Activated CD4-positive, alpha-beta T cell treated with anti-CD3 and anti-CD28 coated beads, Interleukin-2, amount 10 ng/mL, durations not matched to agents 7 days and 5 days (primary cell): ENCODE measurements at places on chromosomes 2 and 18. TPM values are rescaled to one million over a fixed set of nuclear protein-coding genes. Genes with fewer than 3 reads are reported as not detected.

The TWIST2 gene
- not detected for total RNA-seq

DNA sequence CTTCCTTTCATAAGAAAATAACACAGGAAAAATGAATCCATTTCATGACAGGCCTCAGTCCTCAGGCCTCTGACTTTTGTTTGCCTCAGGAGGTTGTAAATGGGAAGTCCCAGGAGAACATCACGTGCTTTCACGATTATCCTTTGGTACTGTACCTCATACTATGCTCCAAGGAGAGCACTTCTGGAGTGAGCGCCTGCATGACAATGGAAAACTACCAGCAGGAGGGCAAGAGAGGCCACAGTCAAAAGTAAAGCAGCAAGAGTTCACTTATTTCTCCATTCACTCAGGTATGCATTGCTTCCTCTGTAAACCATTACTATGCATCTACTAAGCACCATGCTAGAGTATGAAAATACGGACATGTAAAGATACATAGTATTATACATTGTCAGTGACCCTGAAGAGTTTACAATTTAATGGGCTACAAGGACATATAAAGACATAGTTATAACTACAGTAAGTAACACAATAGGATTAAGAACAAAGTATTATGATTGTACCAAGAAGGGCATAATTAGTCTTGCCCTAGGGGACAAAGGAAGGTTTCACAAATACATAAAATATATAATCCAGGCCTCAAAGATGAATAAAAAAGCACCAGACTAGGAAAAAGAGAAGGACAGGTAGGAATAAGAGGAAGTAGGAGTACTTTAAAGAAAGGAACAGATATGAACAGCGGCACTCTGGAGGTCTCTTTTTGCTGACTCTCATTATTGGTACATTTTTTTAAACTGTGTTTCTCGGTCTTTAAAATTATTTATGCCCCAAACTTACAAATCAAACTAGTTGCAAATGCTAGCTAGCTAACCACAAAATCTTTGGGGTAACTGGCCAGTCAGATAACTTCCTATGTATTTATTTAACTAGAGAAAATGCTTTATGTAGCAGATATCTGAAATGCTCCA is 806.7 kb downstream of the NRXN1 start:
- no peaks in the 10 kb centered on the region for H3K36me3 ChIP-seq
- H3K4me1 ChIP-seq = no peaks in the 10 kb centered on the region
- no peak overlapping the region for H3K4me3 ChIP-seq
- no peaks in the 10 kb centered on the region for H3K27me3 ChIP-seq
- no peak overlapping the region for H3K27ac ChIP-seq

GRCh38 chr2:222305516-222306392 is 7.0 kb upstream of the PAX3 start:
- DNase-seq = no peak
- peaks cover 98% of the 10 kb centered on the region for H3K27me3 ChIP-seq
- peak overlapping the region; percentile 57 for H3K4me3 ChIP-seq
- peaks cover 16% of the 10 kb centered on the region for H3K4me1 ChIP-seq
- peaks cover 11% of the 10 kb centered on the region for H3K36me3 ChIP-seq

GRCh38 chr2:54891909-54892308 is 158.3 kb downstream of the RTN4 start:
- peaks cover 3% of the 10 kb centered on the region for H3K36me3 ChIP-seq
- no peak overlapping the region for H3K4me3 ChIP-seq
- no peaks in the 10 kb centered on the region for H3K4me1 ChIP-seq
- no peak overlapping the region for H3K27ac ChIP-seq
- DNase-seq = no peak
- H3K27me3 ChIP-seq = peaks cover 4% of the 10 kb centered on the region

DNA sequence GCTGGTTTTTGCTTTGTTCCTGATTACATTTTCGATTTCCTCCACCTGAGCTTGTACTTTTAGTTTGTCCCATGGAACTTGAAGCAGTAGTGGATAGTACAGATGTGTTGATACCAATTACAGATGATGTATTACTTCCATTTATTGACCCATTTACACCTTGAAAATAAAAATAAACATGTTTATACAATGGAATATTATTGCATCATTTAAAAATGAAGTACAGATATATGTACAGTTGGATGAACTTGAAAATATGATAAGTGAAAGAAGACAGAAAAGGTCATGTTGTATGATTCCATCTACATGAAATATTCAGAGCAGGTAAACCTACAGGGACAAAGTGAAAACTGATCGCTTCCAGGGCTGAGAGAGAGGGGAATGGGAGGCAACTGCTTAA is 160.3 kb upstream of the WDSUB1 start:
- H3K36me3 ChIP-seq = peaks cover 7% of the 10 kb centered on the region
- no peak for DNase-seq
- H3K27me3 ChIP-seq = no peaks in the 10 kb centered on the region
- H3K27ac ChIP-seq = no peak overlapping the region

DNA sequence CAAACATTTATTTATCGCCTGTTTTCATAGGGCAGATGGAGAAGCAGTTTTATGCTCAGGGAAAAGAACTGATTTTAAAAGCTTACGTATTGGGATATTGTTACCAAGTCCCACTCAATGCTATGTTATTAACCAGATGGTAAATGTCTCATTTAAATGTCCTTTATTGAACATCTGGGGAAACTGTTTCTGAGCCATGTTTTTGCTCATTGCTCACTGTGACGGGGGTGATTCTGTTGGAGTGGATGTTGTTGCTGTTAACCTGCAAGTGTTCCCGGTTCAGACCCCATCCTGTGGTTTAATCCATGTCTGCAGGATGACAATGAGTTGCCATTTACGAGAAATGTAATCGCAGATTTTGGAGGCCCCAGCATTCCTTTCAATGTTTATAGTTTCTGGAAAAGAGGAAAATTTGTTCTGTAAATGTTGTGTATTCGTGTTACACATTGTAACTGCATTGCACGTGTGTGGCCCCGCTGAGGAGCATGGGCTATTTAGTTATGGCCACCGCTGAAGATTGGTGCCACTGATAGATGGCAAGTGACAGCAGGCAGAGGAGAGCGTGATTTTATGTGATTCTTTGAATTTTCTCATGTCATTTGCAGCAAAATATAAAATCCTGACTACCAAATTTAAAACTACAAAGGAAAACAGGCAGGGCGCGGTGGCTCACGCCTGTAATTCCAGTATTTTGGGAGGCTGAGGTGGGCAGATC is 174.8 kb upstream of the COPS8 start:
- DNase-seq = no peak
- no peak overlapping the region for H3K4me3 ChIP-seq
- no peaks in the 10 kb centered on the region for H3K4me1 ChIP-seq
- no peaks in the 10 kb centered on the region for H3K27me3 ChIP-seq
